Stimulated activated CD4-positive, alpha-beta T cell treated with anti-CD3 and anti-CD28 coated beads, Interleukin-1b, Interleukin-23, amount 100 ng/mL, for 24 hours (primary cell): ENCODE measurements at places on chromosomes 12 and 14.

DNA sequence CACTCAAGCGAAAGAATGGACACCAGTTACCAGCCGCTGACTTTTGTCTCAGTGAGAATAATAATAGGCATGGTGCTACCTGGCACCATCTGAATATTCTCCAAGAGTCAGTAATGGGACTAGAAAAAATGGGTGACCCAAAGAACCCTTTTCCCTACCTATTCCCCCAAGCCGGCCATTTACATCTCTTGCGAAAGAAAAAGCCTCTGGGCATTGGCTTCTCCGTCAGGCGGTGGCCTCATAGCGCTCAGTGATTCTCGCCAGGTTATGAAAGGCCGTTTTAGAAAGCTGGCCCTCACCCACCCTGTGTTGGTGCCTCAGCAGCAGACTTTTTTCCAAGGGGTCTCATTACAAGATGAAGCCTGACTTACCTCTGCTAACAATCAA is 523 bp upstream of the SLC6A15 start:
- DNase-seq, result no peak

GRCh38 chr12:46360370-46360769 is 12.2 kb downstream of the SLC38A2 start:
- no peak for DNase-seq

GRCh38 chr12:108514468-108514972 is 557 bp upstream of the FICD start:
- no peak for DNase-seq

DNA sequence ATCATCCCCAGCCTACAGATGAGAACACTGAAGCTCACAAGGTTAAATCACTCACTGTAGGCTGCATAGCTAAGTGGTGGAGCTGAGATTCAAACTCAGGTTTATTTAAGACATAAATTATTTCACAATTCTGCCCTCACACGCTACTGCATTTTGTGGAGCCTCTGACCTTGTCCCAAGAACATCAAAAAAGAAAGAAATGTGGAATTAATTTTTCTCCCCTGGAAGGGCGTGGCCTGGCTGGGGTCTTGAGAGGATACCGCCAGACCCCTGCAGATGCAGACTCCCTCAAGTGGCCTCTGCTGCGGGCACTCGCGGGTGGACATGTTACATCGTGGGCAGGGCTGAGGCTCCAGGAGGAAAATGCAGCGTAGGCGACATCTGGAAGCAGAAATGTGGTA is 40.6 kb downstream of the LTBP2 start:
- DNase-seq, result no peak

DNA sequence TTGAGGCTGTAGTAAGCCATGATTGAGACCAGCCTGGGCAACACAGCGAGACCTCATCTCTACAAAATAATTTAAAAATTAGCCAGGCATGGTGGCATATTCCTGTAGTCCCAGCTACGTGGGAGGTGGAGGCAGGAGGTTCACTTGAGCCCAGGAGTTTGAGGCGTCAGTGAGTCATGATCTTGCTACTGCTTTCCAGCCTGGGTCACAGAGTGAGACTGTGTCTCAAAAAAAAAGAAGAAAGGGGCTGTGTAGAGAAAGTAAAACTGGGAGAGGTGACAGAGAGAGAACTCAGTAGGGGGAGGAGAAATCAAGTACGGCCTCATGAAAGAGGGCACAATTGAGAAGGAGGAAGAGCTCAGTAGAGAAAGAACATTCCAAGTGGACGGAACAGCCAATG is 12.4 kb downstream of the TECPR2 start:
- DNase-seq, result no peak

DNA sequence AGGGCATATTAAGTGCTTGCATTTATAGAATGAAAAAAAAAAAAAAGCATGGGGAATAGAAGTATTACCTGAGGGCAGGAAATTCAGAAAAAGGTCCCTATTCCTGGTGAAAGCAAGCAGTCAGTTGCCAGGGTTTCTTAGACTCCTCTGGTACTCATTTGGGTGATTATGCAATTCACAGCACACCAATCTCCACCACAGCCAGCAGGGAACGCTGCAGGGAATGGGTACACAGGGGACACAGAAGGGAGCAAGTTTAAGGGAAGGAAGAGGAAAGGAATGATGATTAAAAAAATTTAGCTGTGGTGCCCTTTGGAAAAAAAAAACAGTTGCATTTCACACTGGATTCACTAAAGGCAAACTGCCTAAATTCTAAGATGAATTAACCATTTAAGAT is 14.2 kb downstream of the BLTP3B start:
- no peak for DNase-seq

- no peak for DNase-seq
Measured at GRCh38 chr14:105026802-105027563, 6.1 kb upstream of the CDCA4 start.

GRCh38 chr12:113062502-113063395 is 6.2 kb downstream of the DTX1 start:
- DNase-seq, result no peak

DNA sequence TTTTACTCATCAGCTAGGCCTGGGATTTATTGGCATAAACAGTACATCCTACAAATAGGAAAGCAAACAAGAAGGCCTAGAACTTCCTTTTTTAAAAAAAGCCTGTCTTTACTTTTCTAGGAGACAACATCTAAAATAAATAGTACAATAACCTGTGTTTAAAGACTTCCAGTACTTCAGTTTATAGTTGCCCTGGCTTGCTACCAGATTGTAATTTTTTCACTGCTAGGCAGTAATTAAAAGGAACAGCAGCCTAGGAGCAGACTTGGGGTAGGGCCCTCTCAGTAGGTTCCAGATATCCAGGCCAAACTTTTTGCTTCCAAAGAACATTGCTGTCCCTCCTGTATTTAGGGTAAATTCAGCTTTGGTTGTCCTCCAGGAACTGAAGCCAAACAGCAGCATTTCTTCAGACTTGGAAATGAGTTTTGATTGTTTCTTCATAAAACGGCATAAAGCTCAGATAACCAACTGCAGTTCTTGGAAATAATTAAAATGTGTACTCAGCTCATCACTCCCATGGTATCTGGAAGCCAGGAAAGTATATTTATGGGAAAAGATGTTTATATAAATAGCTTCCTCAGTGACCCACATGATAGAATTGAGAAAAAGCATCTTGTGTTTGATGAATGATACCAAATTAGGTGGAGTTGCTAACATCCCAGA is 61.7 kb downstream of the PPP1R36 start:
- no peak for DNase-seq

GRCh38 chr12:1587927-1588574 is 6.3 kb downstream of the FBXL14 start:
- DNase-seq, result no peak

GRCh38 chr14:97655169-97655948 is 858.2 kb downstream of the VRK1 start:
- DNase-seq, result no peak

GRCh38 chr14:41488401-41488800 is 118.3 kb upstream of the LRFN5 start:
- no peak for DNase-seq

DNA sequence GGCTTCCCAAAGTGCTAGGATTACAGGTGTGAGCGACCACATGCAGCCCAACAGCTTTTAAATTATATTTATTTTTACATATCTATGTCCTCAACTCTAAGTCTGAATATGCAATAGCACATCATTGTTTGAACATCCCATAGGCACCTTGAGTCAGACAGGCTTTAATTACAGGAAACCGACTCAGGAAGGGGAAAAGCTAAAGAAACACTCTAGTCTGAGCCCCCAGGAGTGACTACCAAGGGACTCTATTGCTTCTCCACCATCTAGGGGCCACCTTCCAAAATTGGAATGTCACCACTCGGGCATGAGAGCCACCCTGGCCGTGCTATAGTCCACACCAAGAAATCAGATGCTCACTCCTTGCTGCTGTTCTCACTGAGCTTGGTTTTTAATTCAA is 14.0 kb upstream of the MFAP5 start:
- no peak for DNase-seq

GRCh38 chr12:42935756-42936155 is 346.2 kb upstream of the PRICKLE1 start:
- no peak for DNase-seq

DNA sequence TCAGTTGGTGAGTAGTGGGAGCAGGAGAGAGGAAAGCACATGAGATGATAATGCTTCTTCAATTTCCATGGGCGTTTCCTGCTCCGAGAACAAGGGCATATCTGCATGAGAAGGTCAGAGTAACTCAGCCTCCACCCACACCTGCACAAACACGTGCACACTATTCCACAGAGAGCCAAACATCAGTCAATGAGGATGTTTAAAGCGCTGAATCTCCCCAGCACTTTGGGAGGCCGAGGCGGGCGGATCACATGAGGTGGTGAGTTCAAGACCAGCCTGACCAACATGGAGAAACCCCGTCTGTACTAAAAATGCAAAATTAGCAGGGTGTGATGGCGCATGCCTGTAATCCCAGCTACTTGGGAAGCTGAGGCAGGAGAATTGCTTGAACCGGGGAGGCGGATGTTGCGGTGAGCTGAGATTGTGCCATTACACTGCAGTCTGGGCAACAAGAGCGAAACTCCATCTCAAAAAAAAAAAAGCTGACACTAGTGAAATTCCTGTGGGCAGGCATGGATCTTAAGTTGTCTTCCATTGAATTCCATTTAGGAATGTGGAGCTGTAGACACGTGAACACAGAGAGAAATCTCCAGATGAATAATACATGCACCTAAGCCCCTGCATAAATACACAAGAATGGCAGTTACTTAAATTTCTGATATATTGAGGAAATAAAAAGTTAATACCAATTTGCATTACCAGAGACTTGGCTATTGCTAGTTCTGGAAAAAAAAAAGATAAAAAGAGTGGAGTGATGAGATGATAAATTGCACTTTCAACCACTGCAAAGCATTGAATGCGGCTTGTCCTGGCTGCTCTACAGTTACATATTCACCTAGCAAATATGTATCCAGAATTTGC is 1097.4 kb upstream of the TMEM132C start:
- no peak for DNase-seq

DNA sequence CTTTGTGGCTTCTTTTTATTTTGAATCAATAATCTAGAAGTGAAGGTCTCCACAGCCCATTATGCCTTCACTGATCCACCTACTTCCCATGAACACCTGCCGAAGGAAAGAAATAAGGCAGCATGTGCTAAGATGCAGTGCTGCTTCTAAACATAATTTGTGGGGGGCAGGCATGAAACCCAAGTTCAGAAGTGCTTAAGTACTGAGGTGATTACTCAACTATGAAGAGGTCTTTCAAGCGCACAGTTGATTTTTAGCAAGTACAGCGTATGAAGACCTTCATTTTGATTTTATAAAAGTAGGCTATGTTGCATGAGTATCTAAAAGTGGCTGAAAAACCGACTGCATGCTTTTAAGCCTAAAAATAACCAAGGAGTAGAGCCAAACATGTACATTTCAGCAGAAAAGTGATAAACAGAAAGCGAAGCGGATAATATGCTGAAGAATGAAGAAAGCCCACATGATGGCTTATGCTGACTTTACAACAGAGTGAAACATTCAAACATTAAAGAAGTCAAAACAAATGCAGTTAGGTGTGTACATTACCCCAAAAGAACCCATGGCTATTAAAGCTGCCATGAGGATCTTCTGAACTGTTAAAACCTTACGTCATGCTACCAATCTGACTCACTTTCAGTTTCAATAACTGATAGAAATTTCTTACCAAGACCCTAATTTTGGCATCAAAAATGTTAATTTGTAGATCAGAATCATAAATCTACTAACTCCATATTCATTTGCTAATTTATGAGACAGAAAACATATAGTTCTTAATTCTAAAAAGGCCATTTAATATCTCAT is 29.3 kb downstream of the KICS2 start:
- no peak for DNase-seq

DNA sequence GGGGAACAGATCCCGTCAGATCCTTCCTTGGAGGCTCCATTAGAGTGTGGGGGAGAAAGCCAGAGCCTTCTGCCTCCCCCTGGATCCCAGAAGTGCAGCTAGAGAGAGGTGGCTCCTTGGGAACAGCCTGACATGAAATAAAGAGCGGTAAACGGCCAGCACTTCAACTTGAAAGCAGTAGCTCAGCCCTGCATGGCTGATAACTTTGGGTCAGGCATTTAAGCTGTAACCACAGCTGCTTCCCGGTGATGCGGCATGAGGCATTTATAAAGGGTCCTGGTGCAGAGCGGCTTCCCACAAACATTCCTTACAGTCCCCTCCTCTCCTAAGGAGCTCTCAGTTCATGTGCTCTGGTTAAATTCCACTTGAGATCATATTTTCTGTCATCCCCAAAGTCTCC is 960.3 kb downstream of the VRK1 start:
- no peak for DNase-seq

DNA sequence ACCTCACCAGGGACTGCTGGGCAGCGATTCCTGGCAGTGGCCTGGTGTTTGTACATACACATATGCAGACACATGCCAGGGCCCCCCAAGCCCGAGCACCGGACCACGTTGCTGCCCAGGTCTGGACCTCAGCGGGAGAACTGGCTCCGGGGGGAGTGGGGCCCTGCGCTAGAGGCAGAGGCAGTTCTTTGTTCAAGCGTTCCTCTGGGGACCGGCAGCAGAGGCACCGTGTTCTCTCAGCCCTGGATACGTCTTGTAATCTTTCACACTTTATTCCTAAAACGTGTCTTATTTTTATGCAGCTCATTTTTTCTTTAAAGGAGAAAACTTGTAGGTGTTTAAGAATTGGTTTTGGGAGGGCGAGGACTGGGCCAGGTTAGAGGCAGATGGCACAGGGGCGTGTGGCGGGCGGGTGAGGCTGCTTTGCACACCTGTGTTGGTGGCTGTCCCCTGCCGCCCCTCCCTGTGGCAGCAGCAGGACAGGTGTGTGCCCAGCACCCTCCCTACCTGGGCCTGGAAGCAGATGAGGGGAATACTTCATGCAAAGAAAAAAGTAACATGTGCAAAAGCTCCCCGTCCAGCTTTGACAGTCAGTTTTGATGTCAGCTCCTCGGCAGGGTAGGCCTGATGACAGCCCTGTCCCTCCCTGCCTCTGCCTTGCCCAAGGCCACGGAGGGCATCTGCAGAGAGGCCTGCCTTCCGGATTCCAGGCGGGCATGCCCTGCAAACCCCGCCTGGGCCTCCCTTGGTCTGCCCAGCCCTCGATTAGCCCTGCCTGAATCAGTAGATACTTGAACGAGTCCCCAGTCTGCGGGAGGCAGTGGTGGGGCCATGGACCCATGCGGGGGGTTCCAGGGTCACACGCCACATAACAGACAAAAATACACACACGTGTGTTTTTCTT is 7.0 kb upstream of the PUS1 start:
- DNase-seq, result no peak

DNA sequence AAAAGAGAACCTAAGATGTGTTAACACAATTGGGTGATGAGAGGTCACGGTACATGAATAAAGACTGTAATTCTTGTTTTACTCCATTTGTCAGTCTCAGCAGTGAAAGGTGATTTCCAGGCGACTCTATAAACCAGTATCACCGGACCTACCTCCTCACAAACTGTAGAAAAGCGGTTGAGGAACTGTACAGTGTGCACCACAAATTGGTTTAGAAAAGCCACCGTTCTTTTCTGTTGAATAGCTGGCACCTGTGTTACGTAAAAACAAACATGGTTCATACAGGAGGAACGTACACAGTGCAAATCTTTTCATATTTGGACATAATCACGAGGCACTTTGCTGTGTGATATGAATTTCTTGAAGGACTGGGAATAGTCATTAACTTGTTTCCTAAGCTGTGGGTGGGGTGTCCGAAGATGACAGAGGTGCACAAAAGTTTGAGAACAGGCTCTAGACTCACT is 663 bp downstream of the WASHC3 start:
- no peak for DNase-seq

GRCh38 chr12:100114574-100114973 is 28.1 kb downstream of the BLTP3B start:
- no peak for DNase-seq
